ENCODE measurements at places on chromosomes 16 and 17.

DNA sequence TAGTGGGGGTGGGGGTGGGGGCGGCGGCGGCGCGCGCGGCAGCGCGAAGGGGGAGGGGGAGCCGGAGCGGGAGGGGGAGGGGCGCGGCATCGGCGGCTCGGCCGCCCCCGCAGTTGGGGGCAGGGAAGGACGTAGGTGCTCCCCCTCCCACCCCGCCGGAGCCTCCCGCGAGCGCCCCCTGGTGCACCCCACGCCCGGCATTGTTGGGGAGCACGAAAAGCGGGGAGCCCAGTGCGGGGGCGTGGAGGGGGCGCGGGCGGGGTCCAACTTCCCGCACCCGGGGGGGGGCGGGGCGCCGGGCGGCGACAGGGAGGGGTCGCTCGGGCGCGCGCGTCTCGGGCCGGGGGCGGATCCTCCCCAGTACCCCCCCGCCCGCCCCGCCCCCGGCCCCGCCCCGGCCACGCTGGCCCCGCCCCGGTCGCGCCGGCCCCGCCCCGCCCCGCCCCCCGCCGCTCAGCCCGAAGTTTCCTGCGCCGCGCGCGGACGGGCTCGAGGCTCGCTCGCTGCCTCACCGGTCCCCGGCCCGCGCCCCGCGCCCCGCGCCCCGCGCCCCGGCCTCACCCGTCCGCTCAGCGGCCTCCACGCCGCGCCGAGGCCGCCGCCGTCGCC is at the start of gene CACNA1H:
Gene CACNA1H (plus strand): TSS at position 456 of the 609 bp plus-strand sequence. CDS start 632 bp downstream, outside the sequence.
- DNase-seq: no peak

DNA sequence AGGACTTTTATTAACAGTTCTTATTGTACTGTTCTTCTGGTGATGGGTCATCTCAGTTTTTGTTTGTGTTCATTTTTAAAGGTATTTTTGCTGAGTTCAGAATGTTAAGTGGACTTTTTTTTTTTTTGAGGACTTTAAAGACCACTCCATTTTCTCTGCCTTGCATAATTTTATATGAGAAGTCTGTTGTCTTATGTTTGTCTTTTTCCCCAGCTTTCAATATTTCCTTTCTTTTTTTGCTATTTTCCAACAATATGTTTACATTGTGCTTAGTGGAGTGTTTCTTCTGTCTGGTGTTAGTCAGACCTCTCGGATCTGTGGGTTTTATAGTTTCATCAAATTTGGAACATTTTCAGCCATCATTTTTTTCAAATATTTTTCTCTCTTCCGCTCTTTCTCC is 290.0 kb upstream of the TNRC6C start:
- no peak for DNase-seq

DNA sequence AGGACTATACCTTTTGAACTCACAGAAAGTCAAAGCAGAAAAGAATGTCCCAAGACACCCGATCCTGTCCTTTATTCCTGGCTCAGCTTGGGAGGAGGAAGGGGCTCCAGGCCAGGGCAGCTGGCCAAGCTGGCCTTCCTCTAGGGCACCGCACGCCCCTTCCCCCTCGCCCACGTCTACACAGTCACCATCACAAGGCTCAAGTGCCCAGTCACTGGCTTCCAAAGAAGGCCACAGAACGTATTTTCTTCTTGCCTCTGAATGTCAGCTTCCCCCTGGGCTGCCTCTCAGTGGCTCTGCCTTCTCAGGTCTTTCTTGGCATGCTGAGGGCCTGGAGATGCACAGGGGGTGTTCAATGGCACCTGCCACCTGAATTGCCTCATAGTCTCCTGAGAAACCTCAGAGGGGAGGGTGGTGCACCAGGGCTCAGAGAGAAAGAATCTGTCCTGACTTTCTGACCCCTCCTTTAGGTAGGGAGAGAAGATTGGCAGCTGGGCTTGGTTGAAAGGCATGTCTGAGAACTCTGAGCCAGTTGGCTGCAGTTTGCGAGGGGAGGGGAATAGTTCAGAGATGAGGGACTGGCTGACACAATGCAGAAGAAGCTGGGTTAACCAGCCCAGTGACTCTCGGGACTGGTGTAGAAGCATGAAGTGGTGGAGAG is 2.1 kb downstream of the DHRS11 start:
- DNase-seq: no peak

DNA sequence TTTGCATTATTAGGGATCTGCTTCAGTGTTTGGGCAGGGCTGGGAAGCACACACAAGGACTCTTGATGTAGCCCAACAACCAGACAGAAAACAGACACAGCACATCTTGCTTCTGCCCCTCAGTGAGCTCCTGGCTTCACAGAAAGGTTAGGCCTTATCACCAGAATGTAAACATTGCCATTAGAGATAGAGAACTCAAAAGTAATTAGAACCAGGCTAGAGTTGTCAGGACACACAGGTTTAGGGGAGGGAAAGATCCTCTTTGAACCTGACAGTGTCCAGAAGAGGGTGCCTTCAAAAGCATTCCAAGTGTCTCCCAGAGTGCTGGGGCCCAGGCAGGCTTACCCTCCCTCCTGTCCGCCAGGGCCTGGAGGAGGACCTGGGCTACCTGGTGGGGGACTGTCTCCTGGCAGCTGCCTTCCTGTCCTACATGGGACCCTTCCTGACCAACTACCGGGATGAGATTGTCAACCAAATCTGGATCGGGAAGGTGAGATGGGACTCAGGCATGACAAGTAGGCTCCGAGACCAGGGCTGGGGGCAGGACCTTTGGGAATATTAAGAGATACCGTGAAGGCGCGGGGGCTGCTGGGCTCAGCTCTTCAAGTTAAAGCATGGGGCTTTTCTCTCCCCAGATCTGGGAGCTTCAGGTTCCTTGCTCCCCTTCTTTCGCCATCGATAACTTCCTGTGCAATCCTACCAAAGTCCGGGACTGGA is 16.9 kb upstream of the KDM6B start:
- DNase-seq: no peak

GRCh38 chr17:80103449-80104085 is 2.2 kb downstream of the GAA start:
- no peak for DNase-seq

DNA sequence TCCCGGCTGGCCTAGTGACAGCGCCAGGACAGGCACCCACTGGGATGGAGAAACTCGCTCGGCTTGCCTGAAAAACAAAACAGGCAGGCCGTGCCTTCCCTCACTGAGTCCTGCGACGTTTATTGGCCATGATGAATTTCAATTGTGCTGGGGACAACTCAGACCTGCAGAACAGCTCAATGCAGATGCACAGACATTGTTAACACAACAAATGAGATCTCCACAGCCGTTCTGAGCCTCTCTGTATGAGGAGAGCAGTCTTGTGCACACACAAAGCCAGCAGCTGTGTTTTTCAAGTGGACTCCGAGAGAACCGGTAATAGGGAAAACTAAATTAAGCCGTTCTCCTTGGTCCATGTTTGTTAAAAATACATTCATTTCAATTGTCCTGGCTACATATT is 15.9 kb downstream of the SHISA6 start:
- no peak for DNase-seq

- no peak for DNase-seq
These were observed 389.6 kb downstream of the WWOX start for GRCh38 chr16:78489072-78489471.

GRCh38 chr17:39082482-39082881 is 69.0 kb downstream of the PLXDC1 start:
- no peak for DNase-seq

GRCh38 chr17:18315562-18315922 is 449 bp downstream of the SMCR8 start:
- no peak for DNase-seq

DNA sequence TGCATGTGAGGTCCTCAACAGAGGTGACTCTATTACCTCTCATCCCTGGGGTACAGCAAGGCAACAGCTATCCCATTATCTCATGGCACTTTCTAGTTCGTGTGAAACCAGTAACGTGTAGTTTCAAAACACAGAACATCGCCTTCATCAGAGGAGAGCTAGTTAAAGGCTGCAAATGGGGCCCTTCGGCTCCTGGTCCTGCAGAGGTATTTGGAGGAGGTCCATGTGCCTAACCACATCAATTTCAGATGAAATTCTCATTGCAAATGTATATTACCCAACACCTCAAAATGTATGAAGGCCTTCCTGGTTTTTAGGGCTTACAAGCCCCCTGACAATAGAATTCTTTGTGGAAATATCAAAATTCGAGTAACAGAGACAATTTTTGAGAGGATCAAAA is 95.7 kb upstream of the PSMD7 start:
- no peak for DNase-seq

DNA sequence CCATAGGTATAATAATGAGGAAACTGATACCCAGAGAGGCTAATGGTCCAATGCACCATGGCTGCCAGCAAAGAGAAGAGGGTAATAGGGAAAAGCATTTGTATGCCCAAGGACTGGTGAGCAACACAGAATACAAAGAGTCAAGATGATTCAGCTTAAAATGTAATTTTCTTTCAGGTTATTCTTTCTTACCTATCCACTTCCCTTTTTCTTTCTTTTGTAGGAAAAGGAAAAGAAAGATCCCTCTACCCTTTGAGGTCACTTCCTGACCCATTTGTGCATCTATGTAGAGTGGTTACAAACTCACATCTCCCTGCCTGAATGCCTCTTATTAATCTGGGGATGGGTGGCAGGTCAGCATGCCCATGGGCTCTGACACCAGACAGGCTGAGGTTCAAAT is 3.5 kb upstream of the PLCG2 start:
- DNase-seq: no peak

DNA sequence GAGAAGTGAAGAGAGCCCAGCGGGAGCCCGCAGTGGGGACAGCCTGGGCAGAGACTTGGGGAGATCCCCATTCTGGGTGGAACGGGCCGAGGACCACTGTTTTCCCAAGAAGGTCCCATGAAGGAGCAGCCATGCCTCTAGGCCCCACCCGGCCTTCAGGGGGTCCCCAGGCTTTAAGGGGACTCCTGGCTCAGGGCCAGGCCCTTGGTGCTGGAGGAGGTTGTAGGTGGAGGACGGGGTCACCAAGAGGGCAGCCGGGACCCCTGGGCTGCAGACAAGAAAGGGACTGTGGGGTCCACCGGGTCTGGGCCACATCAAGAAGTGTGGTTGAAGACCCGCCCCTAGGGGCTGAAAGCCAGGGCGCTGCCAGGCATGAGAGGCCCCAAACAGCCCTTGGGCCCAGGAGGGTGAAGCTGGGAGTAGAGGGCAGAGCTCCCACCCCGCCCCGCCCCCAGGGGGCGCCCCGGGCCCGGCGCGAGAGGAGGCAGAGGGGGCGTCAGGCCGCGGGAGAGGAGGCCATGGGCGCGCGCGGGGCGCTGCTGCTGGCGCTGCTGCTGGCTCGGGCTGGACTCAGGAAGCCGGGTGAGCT is at the start of gene PRSS21:
Gene PRSS21 (plus strand): TSS at position 487 of the 589 bp plus-strand sequence. CDS start 32 bp downstream, at position 519.
- DNase-seq: peak; percentile 27

GRCh38 chr17:39169518-39169917 is 3.6 kb upstream of the ARL5C start:
- DNase-seq: no peak

- DNase-seq: no peak
These were observed 4.7 kb upstream of the FAAP100 start for GRCh38 chr17:81556863-81557262.

GRCh38 chr16:77788181-77789084 is at the start of gene VAT1L:
TSS of gene VAT1L (plus strand) at chr16:77788564. CDS start at chr16:77788683, 119 bp downstream.
- peak; percentile 4 for DNase-seq

DNA sequence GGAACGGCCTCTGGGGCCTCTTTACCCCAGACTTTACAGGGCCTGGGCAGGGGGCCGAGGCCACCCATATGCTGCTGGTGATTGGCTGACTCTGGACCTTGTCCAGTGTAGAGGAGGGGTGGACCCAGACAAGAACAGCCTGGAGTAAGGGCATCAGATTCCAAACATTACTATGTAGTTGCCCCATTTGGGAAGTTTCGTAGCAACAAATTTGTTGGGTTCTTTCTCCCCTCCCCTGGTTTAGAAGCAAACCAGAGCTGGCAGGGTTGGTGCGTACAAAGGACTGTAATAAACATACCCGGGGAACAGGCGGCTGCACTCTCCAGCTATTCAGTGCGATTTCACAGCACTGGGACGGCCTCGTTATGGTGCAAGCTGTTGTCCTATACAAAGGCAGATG is 145.5 kb downstream of the NTN1 start:
- DNase-seq: no peak

DNA sequence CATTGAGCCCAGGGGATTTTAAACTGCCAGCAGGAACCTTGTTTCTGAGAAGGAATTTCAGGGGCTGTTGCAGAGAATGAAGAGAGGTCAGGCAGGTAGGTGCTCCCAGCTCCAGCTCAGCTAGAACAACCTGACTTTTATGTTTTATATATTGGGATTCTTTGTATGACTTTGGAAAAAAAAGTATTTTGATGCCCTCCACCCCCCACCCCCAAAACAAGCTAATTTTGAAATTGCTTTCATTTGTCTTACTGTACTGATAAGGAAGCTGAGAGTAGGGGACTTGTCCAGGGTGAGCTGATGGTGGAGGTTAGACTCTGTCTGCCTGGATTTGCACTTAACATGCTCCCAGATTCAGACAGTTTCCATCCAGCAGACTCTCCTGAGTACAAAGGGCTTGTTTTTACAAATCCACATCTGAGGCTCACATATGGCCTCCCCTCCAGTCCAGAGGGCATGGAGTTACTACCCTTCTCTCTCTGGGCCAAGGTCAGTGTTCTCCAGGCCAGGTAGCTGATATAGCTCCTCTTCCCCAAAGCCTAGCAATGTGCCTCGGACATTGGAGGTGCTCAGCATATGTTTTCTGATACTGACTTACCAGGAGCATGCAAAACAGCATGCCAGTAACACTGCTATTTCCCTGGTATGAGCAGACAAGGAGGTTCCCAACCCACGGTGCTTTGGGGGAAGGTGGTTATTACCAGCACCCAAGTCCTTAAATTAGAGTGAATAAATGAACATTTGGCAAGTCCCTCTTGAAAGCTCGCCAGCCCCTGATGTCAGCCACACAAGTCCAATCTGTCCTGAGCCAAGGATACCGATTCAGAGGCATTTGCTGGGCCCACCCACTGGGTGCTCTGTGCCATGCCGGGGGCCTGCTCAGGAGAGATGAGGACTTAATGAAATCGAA is 11.3 kb downstream of the STX1B start:
- DNase-seq: no peak

DNA sequence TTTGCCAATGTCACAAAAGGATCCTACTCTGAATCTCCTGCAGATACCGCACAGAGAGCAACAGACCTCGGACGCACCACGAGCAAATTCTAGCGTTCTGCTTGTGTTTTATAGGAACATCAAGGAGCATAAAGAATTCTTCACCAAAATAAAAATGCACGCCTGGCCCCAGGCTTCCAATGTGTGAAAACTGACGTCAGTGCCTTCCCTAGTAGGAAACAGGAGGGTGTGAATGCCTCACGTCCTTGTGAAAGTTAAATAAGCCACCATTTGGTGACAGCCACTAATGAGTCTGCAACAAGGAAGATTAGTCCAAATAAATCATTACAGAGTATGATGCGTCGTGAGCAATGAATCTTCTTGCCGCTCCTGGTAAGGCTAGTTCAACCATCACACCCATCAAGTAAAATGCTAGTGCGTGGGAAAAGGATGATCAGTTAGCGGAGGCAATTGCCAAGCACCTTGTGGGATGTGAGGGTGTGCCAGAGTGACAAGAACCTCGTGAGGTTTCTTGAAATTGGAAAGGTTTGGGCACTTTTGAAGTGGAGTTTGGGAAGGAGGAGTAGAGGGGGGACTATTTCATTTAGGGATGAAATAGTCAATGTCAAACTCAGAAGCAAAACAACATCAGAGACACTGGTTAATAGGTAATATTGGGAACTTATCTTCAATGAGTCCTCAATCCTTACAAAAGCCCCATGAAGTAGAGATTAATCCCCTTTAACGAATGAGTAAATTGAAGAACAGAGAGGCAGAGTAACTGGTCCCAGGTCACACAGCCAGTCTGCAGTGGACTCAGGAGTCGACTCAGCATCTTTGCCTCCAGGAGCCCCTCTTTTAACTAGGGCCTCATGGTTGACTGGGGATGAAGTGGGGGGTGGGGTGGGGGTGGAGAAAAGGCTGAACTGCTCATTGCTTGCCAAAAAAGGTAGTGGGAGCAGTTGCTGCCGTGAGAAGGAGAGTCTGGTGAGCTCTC is 238.8 kb downstream of the SLC39A11 start:
- DNase-seq: no peak

All from NCI-H1930 (cell line).